Stimulated activated CD4-positive, alpha-beta T cell treated with anti-CD3 and anti-CD28 coated beads, Interleukin-15, amount 100 ng/mL, for 1 hour (primary cell): ENCODE measurements at places on chromosomes 5 and 9.

- DNase-seq = no peak
Measured at GRCh38 chr9:133332381-133332730, 3.6 kb downstream of the SURF6 start.

DNA sequence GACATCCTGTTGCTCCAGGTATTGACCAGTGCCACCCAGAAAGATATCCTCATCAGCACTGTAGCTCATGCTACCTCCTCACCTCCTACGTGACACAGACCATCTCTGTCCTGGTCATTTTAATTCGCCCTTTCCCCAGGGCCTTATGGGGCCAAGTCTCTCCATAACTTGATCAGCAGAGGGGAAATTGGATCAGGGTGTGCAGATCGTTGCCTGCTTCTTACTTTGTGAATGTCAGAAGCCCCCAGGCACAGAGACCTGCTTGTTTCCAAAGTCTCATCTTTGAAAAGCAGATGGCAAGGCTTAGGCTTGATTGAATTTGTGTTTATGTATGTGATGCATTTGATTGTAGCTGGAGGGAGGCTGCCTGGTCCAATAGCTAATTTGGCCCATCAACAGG lies 8.8 kb upstream of the DBH start:
- DNase-seq = no peak

- no peak for DNase-seq
Measured at GRCh38 chr5:97412959-97413358, 229.9 kb upstream of the RIOK2 start.

DNA sequence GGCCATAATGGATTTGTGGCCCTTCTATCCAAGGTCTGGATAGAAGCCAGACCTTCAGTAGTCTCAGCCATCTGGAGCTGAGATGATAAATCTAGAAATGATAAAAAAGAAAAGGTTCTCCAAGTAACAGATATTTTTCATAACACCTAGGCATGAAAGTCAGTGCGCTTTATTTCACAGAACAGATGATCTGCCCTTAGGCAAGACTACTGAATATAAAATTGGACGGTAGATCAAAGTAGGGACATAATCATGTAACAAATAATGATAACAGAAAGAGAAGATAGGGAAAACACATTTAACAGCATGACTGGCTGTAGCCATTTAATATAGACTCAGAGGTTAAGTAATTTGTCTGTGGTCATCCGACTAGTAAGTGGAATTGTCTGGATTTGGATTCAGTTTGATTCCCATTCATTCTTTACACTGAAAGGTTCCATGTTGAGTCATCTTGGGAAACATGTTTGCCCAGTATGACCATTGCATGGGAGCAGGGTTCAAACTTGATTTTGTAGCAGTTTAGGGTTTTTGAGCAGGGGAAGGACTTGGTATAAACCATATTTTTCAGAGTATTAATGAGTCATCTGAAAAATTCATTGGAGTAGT lies 4.1 kb upstream of the CAVIN4 start:
- DNase-seq = no peak

DNA sequence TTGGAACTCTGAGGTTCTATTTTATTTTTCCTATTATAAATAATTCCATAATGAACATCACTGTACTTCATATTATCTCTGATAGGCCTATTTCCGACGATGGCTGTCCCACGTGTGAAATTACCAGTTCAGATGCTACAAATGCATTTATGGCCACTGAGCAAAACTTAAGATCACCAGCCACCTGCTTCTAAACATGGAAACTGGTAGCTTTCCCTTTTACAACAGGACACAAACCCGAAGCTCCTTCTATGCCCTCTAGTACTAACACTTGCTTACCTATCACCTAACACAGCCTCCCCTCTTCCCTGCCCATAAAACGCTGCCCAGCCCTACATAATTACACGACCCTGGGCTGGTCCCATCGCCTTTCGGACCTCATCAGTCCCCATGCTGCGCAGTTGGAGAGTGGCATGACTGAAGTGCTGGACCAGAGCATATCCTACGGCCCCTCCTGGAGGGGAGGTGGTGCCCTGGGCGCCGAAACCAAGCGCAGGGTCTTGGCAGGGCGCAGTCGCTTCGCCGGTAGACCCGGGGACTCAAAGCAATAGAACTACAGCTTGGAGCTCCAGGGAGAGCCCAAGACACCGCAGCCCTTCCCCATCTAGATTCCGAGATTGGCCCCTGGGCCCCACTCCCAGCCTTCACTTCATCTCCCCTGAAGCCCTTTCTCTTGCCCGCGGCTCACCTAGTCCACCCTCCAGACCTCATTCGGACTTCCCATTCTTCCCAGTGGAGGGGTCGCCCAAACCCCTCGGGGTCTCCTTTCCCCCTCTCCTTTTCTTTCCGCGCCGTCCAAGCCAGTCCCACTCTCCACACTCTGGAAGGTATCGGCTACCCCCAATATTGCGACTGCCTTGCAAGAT lies 1.0 kb upstream of the SAP30L start:
- DNase-seq = peak; percentile 1

- DNase-seq = no peak
Measured at GRCh38 chr5:56386046-56386445, 152.9 kb upstream of the ANKRD55 start.

DNA sequence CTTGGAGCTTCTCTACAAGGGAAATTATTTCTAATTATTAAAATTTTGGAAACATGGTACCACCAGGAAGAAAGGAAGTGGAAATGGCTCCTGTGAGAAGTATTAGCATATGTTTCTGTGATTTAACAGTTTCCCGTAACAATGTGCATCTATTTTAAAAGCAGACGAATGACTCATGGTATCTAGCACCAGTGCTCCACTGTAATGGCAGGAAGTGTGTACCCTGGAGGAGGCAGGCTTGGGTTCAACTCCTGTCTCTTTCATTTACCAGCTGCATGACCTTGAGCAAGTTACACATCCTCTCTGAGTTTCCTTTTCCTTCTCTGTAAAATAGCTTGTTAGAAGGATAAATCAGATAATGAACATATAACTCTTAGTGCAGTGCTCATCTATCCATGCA lies 41.0 kb upstream of the ANGPTL2 start:
- no peak for DNase-seq

DNA sequence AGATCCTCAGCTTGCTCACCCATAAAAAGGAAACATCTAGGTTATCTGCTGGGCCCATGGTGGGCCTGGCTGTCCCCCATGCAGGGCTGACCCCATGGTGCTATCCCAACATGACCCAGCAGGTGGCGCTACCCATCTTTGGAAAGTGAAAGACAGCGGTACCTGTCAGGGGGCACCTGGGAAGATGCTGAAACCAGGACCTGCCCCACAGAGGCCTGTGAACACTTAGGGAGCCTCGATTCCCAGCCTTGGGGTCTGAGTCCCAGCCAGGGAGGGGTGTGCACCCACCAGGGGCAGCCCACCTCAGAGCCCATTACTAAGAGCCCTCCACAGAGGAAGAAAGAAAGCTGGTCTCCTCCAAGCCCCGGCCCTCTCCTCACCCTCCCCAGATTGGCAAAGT lies 46.6 kb upstream of the IPPK start:
- peak; percentile 77 for DNase-seq

GRCh38 chr9:14317667-14318320 lies 3.9 kb upstream of the NFIB start:
- no peak for DNase-seq

DNA sequence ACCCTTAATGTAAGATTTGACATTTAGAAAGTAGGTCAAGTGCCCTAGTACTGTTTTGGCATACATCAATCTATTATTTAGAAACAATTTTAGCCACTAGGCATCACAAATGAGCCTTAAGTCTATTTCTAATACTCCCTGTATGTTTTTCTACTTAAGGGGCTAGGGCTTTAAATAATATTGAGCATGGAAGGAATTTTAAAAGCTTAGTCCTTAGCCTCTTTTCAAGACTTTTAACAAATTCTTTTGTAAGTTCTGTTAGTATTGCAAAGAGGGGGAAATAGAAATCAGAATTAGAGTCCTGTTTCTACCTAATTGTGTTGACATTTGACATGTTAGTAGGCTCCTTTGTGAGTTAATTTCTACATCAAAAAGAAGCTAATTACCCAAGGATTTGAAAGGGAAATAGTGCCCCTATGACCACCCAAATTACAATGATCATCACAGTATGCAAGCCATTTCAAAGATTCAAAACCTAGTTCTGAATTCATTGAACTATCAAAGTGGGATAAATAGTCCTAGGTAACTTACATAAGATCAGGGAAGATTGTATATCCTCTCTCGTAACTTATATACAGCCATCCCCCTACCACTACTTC lies 647.8 kb upstream of the ACO1 start:
- DNase-seq = no peak

GRCh38 chr5:126460459-126460858 lies 37.2 kb downstream of the GRAMD2B start:
- no peak for DNase-seq

DNA sequence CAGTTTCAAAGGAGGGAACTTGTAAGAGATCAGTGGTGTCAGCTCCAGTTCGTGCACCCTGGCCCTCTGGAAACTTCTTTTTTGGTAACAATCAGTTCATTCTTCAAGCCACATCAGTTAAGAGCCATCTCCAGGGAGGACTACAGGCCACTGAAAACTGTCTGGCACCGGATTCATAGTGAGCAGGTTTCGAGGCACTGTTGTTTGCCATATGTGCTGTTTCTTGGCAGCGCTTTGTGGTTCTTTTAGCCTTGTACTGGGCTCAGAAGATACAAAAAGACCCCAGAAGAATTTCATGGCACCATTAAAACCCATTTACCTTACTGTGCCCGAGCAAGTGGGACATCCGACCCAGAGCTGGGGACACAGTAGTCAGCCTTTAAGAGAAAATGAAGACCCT lies 68.5 kb downstream of the OTULIN start:
- no peak for DNase-seq

DNA sequence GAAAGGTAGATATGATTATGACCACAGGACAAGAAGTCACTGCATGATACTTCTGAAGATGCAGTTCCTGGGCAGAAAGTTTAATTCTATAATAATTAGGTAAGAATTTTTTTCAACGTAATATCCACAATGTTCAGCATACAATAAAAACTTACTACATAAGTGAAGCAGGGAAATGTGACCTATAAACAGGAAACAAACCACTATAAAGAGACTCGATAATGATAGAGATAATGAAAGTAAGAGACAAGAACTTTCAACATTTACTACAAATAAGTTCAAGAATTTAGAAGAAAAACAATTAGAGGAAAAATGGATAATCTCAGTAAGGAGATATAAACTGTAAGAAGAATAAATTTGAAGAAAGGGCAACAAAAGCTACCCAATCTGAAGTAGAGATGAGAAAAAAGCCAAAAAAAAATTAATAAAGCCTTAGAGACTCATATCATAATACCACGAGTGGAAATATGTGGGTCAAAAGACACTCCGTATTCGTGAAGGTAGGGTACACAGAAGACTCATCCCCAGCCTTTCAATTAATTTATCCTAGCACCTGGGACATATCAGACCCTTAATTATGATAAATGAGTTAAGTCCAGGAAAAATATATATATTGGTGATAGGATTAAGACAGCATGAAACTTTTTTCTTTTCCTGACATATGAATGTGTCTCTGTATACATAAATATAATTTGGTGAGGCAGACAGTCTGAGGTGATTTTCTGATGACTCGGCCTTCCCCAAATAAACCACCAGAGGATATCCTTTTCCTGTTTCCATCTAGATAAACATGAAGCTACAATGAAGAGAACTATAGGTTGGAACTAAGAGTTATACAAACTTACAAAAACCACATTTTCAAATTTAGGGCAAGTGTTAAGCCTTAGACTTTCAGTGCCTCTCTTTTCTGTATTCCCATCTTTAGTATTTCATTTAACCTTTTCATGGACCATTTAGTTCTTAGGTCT lies 120.4 kb downstream of the RAPGEF6 start:
- no peak for DNase-seq

- no peak for DNase-seq
Measured at GRCh38 chr5:90571147-90571773, 12.7 kb downstream of the ADGRV1 start.

GRCh38 chr9:21687351-21687750 lies 115.1 kb upstream of the MTAP start:
- DNase-seq = no peak

DNA sequence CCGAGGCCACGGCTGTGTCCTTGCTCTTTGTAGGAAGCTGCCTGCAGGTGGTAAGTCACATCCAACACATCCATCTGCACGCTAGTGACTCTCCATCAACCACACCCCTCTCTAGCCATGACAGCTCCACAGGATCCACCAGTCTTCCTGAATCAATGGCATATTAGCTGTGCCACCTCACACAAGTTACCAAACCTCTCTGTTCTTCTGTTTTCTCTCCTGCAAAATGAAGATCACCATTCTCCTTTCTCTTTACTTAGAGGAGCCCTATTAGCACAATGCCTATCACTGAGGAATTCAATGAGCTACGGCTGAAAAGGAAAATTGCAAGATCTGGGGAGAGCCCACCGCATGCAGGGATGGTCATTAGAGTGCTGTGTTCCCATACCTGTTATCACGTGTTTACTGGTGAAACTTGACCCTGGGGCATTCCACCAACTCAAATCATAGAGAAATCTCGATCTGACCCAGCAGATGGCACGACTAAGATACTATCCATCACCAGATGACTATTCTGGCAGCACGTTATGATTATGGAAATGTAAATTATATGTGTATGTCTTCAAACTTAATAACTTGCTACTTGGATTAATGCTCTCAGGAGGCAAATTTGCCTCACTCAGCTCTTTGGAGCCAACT lies 20.9 kb downstream of the WHRN start:
- DNase-seq = no peak

DNA sequence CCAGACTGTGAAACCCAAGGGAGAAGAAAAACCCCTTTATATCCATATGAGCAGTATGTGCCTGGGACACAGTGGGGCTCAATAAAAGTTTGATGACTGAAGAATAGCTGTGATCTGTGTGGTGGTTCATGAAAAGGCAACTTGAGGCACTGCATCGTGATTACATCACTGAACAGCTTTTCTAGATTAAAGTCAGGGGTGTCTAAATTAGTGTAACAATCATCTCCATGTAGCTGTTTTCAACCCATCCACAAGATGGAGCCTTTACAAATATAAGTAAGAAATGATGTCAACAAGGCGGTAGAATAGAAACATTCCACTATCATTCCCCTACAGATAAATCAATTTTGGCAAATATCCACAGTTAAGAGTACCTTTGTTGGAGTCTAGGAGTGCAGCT lies 55.5 kb downstream of the PRRC1 start:
- no peak for DNase-seq

GRCh38 chr9:109903515-109904138 lies 123.6 kb downstream of the PALM2AKAP2 start:
- peak; percentile 21 for DNase-seq

GRCh38 chr5:72244862-72245371 lies 75.1 kb downstream of the MRPS27 start:
- no peak for DNase-seq

GRCh38 chr9:116442528-116442927 lies 244.6 kb upstream of the TRIM32 start:
- DNase-seq = no peak

DNA sequence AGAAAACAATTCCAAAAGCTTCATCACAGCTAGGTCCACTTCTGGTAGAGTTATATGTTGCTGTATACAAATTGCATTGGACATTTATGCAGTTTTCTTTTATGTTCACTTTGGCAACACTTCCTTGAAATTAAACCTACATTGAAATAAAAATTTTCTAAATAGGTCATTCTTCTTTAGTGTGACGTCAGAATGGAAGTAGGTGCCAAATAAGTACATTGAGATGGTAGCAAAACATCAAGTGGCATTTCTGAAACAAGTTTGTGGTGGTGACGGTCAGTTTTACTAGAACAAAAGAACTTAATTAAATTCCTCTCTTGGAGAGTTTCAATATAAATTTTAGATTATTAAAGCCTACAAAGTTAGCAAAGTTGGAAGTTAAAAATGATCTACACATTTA lies 895.1 kb downstream of the CDH9 start:
- DNase-seq = no peak
